CD4-positive, alpha-beta memory T cell (primary cell): ENCODE measurements at places on chromosomes 2 and 18.

DNA sequence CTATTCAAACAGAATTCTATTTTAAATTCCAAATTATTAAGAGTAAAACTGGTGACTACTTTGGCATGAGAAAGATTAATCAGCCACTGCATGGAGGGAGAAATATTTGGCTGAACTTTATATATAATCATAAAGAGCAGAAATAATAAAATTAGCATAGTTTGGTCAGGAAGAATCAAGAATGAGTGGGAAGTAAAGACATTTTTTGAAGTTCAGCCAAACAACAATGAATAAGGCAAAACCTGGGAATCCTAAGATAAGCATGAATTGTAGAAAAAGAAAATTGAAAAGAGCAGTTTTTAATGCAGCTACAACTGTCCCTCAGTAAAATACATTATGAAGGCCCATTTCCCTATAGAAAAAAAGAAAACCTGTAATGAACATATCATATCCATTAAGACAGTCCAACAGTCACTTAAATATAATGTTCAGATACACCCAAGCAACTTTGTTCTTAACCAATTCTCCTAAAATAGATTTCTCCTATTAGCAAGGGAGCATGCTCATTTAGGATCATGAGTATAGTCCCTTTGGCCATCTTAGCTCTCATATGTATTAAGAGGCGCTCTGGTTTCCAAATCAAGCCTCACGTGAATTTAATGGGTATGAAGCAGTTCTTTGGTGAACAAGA lies 6.5 kb downstream of the TMEM17 start:
- no peak for DNase-seq
- no peaks in the 10 kb centered on the region for H3K36me3 ChIP-seq
- no peaks in the 10 kb centered on the region for H3K27me3 ChIP-seq
- no peak overlapping the region for H3K4me3 ChIP-seq
- no peaks in the 10 kb centered on the region for H3K4me1 ChIP-seq

DNA sequence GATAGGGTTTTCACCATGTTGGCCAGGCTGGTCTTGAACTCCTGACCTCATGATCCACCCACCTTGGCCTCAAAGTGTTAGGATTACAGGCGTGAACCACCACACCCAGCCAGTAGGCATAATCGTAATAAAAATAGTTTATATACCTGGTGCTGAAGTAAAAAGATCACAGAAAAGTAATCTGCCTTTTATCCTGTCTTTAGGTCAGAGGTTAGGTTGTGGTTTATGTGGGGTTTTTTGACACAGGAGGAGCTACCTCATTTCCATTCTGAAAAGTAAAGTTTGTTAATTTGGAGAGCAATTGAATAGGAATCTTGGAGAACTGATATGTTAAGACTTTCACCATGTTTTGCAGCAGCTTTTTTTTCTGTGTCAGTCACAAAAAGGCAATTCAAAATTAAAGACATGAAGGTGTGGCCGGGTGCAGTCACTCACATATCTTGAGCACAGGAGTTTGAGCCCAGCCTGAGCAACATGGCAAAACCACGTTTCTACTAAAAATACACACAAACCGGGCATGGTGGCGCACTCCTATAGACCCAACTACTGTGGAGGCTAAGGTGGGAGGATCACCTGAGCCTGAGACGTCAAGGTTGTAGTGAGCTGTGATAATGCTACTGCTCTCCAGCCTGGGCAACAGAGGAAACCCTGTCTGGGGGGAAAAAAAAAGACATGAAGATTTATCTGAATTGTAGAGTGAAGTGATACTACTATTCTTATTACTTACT lies 31.5 kb downstream of the CCNT2 start:
- DNase-seq, result no peak
- H3K27ac ChIP-seq, result no peak overlapping the region
- H3K4me1 ChIP-seq, result peaks cover 15% of the 10 kb centered on the region
- peaks cover 51% of the 10 kb centered on the region for H3K36me3 ChIP-seq
- no peaks in the 10 kb centered on the region for H3K27me3 ChIP-seq
- H3K4me3 ChIP-seq, result no peak overlapping the region

DNA sequence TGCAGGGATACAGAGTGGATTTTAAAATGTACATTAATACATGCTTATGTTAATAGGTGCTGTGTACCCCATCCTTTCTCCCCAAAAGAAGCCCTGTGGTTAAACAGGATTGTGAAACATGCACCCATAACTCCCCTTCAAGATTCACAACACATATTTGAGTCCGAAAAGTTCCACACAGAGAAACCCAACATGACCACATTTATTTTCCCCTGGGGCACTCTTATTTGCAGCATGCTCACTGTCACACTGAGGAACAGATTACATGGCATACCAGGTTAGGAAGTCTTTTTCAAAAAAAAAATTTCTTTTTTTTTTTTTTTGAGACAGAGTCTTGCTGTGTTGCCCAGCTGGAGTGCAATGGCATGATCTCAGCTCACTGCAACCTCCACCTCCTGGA lies 67.7 kb upstream of the COL5A2 start:
- no peak overlapping the region for H3K4me3 ChIP-seq
- no peak for DNase-seq
- H3K4me1 ChIP-seq, result no peaks in the 10 kb centered on the region
- no peaks in the 10 kb centered on the region for H3K27me3 ChIP-seq
- no peak overlapping the region for H3K27ac ChIP-seq

DNA sequence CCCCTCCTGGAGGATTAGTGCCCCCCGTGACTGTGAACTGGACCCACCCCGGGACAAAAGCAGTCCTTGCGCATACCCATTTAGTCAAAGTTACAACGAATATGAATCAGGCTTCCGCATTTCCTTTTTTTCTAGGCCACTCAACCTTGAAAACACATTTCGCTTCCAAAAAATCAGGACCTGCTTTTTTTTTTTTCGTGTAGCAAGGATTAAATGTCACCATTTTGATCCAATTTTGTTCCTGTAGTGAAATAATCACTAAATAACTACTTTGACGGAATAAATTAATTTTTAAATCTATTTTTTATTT lies 464 bp upstream of the FTCDNL1 start:
- H3K4me3 ChIP-seq, result peak overlapping the region; percentile 73
- H3K27me3 ChIP-seq, result no peaks in the 10 kb centered on the region
- no peak for DNase-seq
- H3K4me1 ChIP-seq, result peaks cover 10% of the 10 kb centered on the region
- no peaks in the 10 kb centered on the region for H3K36me3 ChIP-seq

DNA sequence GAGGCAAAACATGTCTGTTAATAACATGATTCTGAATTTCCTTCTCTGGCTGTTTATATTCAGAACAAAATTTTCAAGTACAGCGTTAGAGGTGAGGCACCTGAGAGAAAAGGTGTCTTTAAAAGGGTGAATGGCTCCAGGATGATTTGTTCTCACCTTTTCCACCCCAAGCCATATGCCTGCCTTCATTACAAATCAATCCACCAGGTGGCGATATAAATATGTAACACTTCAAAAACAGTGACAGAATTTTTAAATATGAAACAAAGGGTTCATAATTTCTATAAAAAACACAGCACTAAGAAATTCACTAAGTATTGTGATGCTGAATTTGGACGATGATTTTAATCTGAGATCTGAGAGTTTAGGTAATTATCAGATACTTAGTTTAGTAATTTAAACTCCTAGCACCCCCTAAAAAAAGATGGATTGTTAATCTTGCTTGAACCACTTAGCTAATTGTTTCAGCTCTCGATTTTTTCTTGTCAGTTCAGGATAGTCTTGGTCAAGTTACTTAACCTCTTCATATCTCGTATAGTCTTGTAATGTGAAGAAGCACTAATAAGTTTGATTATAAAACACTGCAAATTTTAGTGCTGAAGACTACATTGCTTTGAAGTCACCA lies 528.8 kb downstream of the CPS1 start:
- H3K4me3 ChIP-seq, result no peak overlapping the region
- H3K27ac ChIP-seq, result no peak overlapping the region
- H3K4me1 ChIP-seq, result no peaks in the 10 kb centered on the region
- no peak for DNase-seq

DNA sequence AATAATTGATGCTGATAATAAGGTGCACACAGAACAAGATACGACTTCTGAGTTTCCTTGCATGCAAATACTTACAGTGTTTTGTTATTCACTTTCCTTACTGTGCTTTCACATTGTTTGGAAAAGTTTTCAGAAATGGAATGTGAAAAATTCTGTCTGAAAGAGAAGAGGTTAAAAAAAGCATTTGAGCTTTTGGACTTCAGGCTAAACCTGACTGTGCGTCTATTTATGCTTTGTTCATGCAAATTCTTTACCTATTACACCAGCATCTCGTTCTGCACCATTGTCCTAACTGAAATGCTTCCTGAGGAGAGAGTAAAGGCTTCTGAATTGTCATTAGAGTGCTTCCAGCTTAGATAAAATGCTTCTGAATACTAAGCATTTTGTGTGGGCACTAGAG lies 61.4 kb downstream of the LHCGR start:
- no peaks in the 10 kb centered on the region for H3K4me1 ChIP-seq
- no peaks in the 10 kb centered on the region for H3K36me3 ChIP-seq
- no peak overlapping the region for H3K4me3 ChIP-seq
- H3K27ac ChIP-seq, result no peak overlapping the region
- DNase-seq, result no peak
- H3K27me3 ChIP-seq, result no peaks in the 10 kb centered on the region

DNA sequence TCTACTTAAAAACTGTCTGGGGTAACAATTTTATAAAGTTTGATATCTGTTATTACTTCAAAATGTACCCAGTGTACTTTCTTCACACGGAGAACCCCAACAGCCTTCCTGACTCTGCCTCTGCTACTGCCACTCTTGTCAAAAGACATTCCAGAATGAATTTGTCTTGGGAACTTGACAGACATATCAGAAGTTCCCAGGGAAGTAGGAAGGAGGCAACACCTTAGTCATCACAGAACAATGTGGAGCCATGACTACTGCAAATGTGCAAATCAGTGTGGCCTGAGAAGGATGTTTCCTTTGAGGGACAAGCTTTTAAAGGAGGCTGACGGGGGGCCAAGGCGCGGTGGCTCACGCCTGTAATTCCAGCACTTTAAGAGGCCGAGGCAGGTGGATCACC lies 133.8 kb upstream of the RNF152 start:
- no peak for DNase-seq
- H3K27me3 ChIP-seq, result no peaks in the 10 kb centered on the region
- no peak overlapping the region for H3K4me3 ChIP-seq
- H3K36me3 ChIP-seq, result no peaks in the 10 kb centered on the region
- H3K27ac ChIP-seq, result no peak overlapping the region

DNA sequence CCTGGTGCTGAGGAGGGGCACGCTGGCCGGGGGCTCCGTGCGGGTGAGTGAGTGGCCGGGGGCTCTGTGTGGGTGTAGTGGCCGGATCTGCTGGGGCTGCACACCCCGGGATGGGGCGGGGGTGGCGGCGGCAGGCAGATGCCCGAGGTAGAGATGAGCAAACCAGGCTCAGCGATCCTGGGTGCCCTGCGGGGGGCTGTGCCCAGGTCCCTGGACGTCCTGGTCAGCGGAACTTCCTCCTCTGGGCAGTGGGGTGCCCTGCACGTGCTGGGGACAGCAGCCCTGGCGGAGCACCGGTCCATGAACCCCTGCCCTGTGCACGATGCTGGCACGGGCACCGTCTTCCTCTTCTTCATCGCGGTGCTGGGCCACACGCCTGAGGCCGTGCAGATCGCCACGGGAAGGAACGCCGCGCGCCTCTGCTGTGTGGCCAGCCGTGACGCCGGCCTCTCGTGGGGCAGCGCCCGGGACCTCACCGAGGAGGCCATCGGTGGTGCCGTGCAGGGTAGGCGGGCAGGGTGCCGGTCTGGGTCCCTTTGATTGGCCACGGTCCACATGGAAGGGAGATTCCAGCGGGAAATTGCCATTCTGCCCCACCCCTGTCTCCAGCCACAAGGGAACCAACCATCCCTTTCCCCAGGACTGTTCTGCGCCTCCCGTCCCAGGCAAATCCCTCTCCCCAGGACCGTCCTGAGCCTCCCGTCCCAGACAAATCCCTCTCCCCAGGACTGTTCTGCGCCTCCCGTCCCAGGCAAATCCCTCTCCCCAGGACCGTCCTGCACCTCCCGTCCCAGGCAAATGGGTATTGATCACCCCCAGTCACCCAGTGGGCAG lies 5.9 kb downstream of the NEU4 start:
- no peak for DNase-seq
- no peak overlapping the region for H3K27ac ChIP-seq
- H3K4me1 ChIP-seq, result peaks cover 9% of the 10 kb centered on the region
- H3K36me3 ChIP-seq, result no peaks in the 10 kb centered on the region
- H3K4me3 ChIP-seq, result no peak overlapping the region

- peaks cover 56% of the 10 kb centered on the region for H3K36me3 ChIP-seq
- no peak for DNase-seq
- H3K27ac ChIP-seq, result no peak overlapping the region
- H3K4me3 ChIP-seq, result no peak overlapping the region
Measured at GRCh38 chr18:63346480-63347183, 20.4 kb downstream of the KDSR start.

DNA sequence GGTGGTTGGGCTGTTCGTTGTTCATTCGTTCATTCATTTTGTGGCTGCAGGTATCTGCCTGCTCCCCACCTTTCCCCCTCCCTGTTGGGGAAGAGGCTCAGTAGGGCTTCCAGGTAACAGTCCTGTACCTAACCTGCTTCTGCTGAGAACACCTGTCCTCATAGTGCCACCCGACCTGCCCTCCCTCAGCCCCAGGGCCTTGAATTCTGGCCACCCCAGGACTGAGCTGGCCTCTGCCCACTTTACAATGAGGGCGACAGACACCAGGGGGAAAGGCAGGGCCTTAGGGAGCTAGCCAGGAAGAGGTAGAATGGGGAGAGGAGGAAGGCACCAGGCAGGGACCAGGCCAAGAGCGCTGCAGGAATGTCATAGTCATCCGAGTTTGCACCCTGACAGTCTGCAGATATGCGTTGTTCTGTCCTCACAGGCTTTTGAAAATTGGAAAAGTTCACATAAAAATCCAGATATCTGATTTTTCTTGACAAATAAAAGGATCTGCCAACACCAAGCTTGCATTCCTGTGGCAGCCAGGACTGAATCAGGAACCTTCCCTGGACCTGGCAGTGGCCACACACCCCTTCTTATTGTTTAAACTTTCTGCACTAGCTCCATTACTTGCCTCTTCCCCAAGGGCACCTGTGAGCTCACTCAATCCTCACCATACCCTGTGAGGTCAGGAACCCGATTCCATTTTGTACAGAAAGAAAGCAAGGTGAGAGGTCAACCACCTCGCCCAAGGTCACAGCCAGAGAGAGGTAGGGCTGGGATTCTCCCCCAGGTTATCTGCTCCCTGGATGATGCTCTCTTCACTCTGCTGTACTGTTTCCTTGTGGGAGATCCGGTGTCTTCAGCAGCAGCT lies 35.3 kb upstream of the MRPL33 start:
- peaks cover 6% of the 10 kb centered on the region for H3K4me1 ChIP-seq
- H3K27me3 ChIP-seq, result no peaks in the 10 kb centered on the region
- no peak for DNase-seq
- peak overlapping the region; percentile 49 for H3K4me3 ChIP-seq
- no peak overlapping the region for H3K27ac ChIP-seq
- H3K36me3 ChIP-seq, result no peaks in the 10 kb centered on the region

- no peaks in the 10 kb centered on the region for H3K36me3 ChIP-seq
- H3K27me3 ChIP-seq, result no peaks in the 10 kb centered on the region
- no peaks in the 10 kb centered on the region for H3K4me1 ChIP-seq
- no peak overlapping the region for H3K27ac ChIP-seq
- H3K4me3 ChIP-seq, result no peak overlapping the region
Measured at GRCh38 chr2:82237994-82238662, 1933.6 kb upstream of the LRRTM1 start.
